Daoy (cell line): ENCODE measurements at places on chromosomes 12 and 14.

DNA sequence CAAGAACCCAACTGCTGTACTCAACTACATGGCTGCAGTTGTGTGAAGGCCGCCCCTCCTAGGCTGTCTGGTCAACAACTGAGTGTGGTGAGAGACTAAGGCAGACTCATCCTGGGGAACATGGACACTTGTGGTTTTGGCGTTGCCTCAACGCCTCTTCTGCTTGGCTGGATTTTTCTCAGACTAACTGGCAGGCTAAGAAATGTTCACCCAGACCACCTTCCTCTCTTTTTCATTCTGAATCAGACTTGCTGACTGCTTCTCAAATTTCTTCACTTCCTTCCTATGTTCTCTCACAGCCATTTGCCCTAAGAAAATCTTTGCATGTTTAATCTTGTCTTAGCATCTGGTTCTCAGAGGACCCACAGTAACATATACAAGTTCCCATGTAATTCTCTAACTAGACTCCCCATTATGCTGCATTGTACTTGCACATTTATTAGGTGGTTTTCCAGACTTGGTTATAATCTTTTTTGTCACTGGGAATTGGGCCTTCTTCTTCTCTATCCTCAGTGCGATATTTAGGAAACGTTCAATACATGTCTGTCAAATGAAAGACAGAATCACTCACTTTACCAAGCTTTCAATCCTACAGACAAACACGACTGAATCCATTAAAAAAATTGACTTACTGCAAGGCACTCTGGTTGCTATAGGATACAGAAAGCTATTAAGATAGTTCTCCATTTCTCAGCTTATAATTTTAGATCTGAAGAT, 327.6 kb downstream of the CCER1 start:
- DNase-seq: no peak

- no peak for DNase-seq
Observed at GRCh38 chr12:46693034-46693433, 132.8 kb downstream of the SLC38A4 start.

DNA sequence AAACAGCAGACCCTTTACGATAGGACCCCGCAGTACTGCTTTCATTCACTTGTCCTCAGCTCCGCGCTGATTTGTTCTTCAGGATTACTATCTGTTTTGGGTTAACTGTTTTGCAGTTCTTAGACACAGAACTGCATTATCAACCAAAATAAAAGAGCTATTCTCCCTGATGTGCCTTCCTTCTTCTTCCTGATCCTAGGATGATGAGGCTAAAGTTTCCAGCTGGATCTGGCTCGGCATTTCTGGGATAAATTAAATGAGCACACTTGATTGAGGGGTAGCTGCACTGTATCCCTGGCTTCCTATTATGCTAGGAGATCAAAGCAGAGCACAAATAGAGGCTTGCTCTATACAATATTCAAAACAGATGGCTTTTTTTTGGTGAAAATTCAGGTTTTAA, 165.7 kb downstream of the FBXL14 start:
- no peak for DNase-seq

- DNase-seq: no peak
Observed at GRCh38 chr14:65210822-65211182, 108.5 kb upstream of the MAX start.

- no peak for DNase-seq
Observed at GRCh38 chr12:11965258-11965910, 105.4 kb upstream of the BCL2L14 start.
